ENCODE measurements at places on chromosomes 12 and 14.

DNA sequence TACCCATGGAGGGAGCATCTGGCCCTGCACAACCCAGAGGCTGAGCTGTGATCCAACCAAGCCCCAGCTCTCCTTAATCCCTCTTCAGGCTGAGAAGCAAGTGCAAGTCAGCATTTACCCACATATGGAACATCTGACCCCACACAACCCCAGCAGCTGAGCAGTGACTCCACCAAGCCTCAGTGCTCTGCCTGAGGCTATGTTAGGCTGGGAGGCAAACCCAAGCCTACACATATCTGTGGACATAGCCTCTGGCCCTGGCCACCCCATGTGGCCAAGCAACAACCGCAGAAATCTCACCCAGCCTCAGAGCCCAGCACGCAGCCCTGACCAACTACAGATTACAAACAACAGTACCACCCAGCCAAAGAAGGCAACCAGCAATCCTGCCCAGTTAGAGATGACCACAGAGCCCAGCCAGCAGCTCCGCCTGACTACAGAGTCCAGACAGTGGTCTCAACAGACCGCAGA, 142.8 kb downstream of the NUAK1 start:
- no peak for DNase-seq

GRCh38 chr12:116892349-116893140, 11.3 kb upstream of the HRK start:
- no peak for DNase-seq

GRCh38 chr12:109510196-109510595, 32.8 kb downstream of the UBE3B start:
- no peak for DNase-seq

GRCh38 chr14:62645649-62646048, 399.6 kb downstream of the KCNH5 start:
- DNase-seq, result no peak

- DNase-seq, result no peak
Observed at GRCh38 chr12:107779077-107779831, 4.8 kb downstream of the ASCL4 start.

Measured in activated CD4-positive, alpha-beta T cell treated with anti-CD3 and anti-CD28 coated beads for 4 hours (primary cell).